ENCODE measurements at places on chromosomes 4 and X.

DNA sequence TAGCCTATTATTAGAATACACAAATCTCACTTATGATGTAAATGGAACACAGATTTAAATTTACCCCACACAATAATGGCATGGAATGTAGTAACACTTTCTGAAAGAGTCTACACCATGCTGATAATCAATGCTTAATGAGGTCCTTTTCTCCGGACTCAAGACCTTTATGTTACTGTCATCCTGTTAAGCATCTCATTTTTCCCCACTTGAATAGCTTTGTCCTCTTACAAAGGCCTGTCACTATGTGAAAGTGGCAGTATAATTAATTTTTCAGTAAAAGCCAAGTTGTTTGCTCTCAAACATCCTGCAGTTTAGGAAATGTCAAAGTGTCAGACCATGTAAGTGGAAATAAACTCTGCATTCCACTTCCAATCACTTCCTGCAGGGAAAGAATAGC, 96.4 kb downstream of the GPC3 start:
- no peak for DNase-seq

DNA sequence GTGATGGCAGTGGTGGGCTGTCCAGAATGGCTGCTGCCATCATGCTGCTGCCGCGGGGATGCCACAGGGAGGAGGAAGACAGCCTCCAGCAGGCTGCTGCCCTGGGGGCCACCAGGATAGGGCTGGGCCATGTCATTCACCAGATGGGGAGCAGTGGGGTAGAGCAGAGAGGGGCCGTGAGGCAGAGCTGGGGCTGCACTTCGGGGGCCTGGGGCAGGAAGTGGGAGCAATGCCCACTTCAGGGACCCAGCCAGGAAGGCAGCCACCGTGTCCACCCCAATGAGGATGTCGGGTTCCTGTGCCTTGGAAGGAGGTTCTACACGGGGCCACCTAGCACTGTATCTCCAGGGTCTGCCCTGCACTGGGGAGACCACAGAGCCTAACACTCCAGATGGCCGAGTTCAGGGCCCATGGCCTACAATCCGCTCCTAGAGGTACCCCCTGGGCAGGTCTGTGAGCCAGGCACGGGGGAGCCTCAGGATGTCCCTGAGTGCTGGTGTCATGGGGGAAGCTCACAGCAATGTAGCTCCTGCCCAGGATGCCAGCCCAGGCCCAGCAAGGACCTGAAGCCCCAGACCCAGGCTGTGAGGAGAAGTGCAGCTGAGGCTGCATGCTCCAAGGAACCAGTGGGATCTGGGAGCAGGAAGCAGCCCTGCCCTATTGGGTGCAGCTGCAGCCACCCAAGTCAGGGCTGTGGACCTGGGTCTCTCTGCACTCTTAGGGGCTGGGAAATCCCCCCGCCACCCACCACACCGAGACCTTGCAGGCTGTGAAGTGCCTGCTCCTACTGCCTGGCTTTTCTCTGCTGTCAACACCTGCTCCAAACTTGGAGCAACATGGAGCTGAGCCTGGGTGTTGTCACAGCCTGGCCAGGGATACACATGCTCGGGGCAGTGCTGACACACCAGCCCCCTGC, 140.3 kb downstream of the PDHA2 start:
- DNase-seq, result no peak

GRCh38 chr4:176906709-176907108, 114.0 kb upstream of the VEGFC start:
- no peak for DNase-seq

DNA sequence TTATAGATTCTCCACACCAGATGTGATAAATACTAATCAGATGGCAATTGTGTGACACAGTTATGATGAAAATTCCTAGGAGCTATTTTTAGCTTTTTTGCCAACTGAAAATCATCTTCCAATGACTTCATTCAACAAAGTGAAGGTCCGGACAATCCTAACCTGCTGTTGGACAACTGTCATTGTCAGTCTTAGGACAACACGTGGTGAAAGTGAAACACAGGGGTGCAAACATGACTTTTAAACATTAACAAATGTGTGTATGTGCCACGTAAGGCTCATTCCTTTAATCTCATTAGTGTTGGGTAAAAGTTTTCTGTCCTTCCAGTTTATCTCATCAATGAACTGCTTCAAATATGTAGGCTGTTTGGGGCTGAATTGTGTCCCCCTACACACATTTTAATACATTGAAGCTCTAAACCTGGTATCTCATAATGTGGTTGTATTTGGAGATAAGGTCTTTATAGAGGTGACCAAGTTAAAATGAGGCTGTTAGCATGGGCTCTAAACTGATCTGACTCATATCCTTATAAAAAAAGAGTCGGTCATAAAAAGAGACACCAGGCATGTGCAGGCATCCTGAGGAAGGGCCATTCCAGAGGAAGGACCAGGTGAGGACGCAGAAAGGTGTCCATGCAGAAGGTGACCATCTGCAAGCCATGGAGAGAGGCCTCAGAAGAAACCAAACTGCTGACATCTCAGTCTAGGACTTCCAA, 41.2 kb upstream of the SMAD1 start:
- no peak for DNase-seq

DNA sequence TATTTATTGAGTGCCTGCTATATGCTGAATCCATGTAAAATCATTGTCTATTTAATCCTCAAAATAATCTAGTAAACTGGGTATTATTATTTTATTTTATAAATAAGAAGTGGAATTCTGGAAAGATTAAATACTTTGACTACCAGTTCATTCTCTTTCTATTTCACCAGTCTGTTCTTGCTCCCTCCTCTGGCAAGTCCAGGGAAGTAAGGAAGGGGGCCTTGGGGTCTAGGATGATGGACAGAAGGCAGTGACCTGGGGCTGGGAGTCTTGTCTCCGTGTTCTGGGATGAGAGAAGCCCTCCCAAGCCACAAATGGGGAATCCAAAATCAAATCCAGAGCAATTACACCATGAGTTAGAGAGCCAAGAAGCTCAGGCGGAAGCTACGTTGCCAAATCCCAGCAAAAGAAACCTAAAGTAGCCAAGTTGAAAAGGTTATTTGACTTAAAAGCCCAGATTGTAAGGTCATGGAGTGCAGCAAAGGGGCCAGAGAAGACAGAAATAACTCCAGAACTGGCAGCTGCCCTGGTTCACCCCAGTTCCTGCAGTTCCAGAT, 28.3 kb upstream of the PARM1 start:
- DNase-seq, result no peak

GRCh38 chrX:20653070-20653469, 386.4 kb upstream of the RPS6KA3 start:
- no peak for DNase-seq

- no peak for DNase-seq
Observed at GRCh38 chr4:61517144-61517543, 317.0 kb downstream of the ADGRL3 start.

- DNase-seq, result no peak
Observed at GRCh38 chrX:129077424-129078170, 445.7 kb downstream of the SMARCA1 start.

DNA sequence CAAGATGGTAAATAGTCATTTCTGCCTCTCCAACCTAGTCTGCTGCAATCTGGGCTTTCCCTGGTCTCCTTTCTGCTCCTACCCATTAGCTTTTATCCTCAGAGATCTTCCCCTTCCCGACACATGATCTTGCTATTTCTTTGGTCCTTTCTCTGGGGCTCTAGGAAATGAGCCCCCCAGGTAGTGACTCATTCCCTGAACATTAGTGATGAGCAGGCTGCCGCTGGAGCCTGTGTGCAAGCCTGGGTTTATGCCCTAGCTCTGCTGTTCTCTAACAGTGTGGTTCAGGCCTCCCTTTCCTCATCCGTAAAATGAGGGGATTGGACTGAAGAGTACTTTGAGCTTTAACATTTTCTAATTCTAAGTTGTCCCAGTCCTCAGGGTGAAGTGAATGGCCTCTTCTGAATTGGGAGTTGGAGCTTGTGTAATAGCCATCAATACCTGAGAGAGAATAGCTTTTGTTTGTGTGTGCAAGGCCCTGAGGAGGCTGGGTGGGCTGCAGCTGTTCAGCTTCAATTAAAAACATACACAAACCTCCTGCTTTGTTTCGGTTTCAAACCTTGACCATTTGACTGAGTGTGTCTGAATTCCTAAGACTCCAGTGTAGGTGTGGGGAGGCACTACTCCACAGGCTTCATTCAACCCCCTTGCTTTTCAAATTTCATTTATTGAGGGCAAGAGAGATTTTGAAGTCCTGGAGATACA, 115.6 kb upstream of the SCML1 start:
- no peak for DNase-seq

DNA sequence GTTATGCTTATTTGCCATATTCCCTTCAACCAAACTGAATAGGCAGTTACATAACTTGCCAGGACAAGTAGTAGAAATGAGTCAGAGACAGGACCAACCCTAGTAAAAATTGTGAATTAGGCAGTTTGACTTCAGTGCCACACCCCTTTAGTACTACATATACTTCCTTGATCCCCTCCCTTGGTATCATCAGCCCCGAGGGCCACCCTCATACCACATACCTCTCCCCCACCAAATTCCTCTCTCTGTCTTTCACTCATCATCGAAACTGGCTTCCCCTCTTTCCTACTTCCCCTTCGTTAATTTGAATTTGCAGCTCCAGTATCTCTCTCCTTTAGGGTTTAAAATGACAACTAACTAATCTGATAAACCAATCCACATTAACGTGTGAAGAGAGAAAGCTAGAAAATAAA, 7.9 kb upstream of the PTPN13 start:
- no peak for DNase-seq

GRCh38 chrX:27599928-27600327, 9.8 kb downstream of the DCAF8L2 start:
- no peak for DNase-seq

DNA sequence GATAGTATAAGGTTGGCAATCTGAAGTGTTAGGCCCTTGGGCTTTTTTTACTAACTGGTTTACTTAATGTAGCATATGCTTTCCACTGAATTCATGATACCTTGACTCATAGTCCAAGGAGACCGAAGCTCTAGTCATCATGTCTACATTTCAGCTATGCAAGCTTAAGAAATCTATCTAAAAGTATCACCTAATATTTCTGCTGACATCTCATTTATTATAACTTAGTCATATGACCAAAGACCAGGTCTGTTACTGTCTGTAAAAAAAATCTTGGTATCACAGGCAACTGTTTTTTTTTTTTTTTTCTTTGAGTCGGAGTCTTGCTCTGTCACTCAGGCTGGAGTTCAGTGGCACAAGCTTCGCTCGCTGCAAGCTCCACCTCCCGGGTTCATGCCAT, 814.0 kb upstream of the NDST4 start:
- DNase-seq, result no peak

DNA sequence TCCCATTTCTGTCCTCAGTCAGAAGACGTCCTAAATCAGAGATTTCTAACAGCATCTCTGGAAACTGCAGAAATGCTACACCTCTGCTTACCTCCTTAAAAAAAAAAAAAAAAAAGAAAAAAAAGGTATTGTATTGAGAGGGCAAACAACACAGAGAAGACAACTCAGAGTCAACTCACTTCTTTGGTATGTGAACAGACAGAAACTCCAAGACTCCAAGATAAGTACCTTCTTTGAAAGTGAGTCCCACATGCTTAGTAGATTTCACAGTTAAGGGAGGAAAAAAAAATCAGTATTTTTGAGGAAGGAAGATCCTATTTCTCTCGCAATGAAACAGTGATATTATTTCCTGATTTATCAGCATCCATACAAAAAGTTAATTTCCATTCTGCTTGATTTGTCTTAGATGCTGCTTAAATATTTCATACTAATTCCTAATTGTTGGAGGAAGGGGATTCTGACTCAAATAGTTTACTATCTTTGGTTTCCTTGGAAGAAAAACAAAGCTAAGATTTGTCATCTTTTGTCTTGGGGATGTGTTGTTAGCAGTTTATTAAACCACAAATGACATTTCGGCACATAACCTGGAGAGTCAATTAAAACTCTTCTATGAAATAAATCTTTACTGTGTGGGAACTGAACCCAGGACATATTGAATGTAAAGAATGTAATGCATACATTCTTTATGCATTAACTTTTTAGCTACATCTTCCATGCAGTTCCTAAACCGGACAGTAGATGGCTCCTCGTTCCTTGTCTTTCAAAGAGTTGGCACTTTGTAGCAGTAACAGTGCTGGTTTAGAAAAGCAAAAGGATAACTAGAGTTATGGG, 4.7 kb downstream of the RASGEF1B start:
- DNase-seq, result peak; percentile 76

DNA sequence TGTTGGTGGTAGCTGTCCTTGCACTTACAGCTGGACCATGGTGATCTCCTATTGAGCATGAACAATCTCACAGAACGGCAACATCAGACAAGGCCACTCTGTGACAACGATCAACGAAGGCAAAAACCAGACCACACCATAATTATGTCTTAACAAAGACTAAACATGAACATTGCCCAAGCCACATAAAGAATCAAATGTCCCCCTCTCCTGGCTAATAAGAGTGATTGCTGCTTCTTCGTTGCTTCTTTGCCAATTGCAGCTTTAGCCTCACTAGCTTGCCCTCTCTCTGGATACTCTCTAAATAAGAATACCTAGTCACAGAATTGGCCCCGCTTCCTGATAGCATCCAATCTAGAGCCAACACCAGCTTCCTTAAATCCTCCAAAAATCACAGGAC, 41.5 kb upstream of the PGRMC1 start:
- no peak for DNase-seq

GRCh38 chr4:169229571-169230028, 41.2 kb downstream of the SH3RF1 start:
- no peak for DNase-seq

- no peak for DNase-seq
Observed at GRCh38 chr4:147839663-147840062, 107.8 kb downstream of the ARHGAP10 start.

GRCh38 chr4:75244325-75244724, 269.9 kb downstream of the RCHY1 start:
- no peak for DNase-seq

- DNase-seq, result no peak
Observed at GRCh38 chr4:74362347-74362746, 2.6 kb upstream of the EREG start.

DNA sequence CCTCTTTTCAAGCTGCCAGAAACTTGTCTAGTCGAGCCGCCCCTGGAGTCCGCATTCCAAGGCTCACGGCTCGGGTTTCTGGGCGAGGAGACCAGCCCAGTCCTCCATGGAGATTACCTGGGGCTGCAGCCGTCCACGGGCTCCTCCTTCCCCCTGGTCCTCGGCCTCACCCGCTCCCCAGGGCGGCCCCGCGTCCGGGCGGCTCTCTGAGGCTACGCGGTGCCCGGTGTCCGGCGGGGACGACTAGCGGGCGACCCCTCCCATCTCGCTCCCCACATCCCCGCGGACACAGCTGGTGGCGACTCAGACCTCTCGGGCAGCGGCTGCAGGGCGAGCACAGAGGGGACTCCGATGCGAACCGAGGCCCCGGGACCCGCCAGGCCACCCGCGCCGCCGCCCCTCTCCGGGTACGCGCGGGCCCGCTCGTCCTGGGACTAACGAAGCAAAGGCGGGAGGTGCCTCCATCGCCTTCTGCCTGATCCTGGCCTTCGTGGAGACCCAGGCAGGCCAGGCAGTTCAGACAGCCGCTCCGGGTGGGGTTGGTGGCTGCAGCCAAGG, 159.4 kb downstream of the TRAM1L1 start:
- DNase-seq, result no peak

- peak; percentile 63 for DNase-seq
Observed at GRCh38 chrX:132219343-132219768, at the start of gene RAP2C. TSS of gene RAP2C (minus strand) at chrX:132219447. CDS start at chrX:132217268, 2,179 bp downstream.
